Suprapubic skin (tissue), 4 donors: ENCODE measurements at places on chromosomes 5 and 9. TPM values are rescaled to one million over a fixed set of nuclear protein-coding genes. Genes with fewer than 3 reads are reported as not detected.

TTLL11 gene
- total RNA-seq = 9.6 TPM

LIX1 gene
- total RNA-seq = not detected

FOXI1 gene
- total RNA-seq = 4.9 TPM

CHD1 gene
- total RNA-seq = 70.6 TPM

FOXD4L6 gene
- not detected for total RNA-seq

OCLN gene
- 56.9 TPM for total RNA-seq

DNA sequence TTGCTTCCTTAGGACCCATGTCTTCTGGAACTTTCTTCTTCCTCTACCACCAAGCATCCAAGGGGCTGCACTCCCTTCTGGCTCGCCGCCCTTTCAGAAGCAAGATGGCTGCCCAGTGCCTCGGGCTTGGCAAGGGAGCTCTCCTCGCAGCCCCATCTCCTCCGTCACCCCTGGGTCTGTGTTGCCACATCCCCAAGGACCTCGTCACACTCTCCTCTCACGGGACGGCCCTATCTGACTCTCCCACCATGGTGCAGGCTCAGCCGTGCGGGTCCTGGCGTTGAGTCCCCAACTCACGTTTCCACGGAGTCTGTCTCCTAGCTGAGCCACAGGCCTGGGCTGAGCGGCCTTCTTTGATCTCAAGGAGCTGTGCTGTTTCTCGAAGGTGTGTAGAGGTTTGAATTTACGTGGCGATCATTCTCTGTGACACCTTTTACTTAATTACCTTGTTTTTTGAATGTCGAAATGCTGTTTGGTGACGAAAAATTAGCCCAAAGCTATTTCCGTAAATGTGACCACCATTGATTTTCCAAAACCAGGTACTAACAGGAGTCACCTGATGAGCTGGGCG is 15.0 kb upstream of the SCGB3A1 start:
- peak; percentile 40 for DNase-seq

GRCh38 chr5:120841830-120842229 is 377.7 kb downstream of the PRR16 start:
- no peak for DNase-seq

DNA sequence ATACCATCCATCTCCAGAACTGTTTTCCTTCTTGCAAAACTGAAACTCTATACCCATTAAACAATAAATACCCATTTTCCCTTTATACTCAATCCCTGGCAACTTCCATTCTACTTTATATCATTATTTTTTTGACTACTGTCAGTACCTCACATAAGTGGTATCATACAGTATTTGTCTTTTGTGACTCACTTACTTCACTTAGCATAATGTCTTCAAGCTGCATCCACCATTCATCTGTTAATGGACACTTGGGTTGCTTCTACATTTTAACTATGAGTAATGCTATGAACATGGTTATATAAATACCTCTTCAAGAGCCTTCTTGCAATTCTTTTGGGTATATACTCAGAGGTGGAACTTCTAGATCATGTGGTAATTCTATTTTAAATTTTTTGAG is 11.6 kb upstream of the TYRP1 start:
- DNase-seq = no peak

GRCh38 chr5:164345853-164346252 is 840.4 kb downstream of the MAT2B start:
- DNase-seq = no peak

- no peak for DNase-seq
These were observed 75.4 kb downstream of the GRIA1 start for GRCh38 chr5:153565822-153566221.

- peak; percentile 74 for DNase-seq
These were observed 16.6 kb upstream of the RALGDS start for GRCh38 chr9:133137451-133138231.

- DNase-seq = peak; percentile 64
These were observed 3.4 kb upstream of the ABO start for GRCh38 chr9:133278161-133279114.

DNA sequence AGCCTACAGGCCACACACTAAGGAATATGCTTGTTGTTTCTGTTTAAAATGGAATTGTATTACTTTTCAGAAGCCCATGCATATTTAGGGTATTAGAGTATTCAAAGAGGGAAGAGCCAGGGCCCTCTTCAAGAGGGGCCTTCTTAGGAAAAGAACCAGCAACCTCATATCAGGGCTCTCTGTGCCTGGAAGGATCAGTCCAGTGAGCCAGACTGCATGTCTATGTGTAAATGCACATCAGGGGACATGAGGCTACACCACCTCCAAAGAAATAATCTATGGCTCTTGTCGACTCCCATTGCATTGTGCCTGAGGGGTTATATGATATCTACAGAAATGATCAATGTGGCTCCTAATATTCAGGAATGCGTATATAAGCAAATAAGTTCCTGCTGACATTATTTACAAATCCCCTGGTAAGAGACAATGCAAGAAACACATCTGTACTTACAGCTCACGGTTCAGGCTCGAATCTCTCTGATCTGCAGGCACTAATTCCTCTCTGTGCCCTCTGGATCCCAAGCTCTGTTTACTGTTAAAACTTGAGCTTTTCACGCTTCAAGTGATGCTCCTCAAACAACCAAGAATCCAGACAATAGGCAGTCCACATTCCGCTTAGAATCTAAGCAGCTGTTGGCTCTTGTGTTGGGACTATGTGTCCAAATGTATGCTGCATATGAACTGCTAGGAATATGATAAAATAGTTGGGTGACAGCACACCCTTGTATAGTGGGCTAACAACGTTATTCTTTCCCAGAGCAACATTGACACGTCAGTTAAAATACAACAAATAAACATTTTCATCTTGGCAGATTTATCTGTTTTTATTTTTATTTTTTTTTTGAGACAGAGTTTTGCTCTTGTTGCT is 150.2 kb upstream of the KLF9 start:
- DNase-seq = no peak

DNA sequence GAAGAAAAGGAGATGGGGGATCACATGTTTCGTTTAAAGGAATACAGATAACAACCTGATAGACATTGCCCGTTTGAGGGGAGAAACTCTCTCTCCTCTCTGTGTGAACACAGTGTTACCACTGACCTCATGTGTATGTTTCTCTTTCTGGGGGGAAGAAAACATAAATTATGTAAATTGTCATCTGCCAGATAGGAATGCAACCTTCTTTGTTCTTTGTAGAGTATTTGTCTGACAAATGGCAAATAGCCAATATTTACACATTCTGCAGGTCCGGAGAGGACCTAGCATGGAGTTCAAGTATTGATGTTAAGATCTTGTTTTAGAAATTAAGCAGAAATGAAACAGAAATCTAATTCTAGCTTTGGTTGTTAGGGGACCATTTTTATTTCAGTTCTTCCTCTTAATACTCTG is 276.3 kb downstream of the SAXO1 start:
- no peak for DNase-seq

DNA sequence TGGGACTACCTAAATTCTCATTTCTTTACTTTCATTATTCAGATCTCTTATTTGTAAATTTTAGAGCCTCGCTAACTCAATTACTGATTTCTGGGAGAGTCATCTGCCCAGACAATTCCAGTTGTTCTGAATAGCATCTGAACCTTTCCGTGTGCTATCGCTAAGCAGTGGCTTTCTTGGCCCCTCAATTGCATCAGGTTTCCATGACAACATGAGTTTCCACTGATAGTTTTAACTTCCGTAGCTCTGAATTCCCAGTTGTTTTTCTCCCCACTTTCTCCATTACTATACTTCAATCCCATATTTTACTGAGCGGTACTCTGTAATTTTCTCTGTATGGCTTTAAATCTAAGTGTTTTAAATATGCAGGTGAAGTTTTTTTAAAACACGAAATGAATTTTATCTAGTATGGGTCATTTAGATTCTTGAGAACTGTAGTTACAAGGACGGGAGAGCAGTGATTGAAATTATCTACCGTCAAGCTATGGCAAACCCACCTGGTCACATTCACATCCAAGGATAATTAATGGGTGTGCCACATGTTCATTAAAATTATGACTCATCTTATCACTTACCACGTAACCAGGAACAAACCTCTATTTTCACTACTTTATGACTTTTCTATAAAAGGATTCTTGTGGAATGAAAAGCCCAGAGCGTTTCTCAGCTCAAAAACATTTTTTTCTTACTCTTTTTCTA is 223.5 kb upstream of the PCSK5 start:
- DNase-seq = no peak

DNA sequence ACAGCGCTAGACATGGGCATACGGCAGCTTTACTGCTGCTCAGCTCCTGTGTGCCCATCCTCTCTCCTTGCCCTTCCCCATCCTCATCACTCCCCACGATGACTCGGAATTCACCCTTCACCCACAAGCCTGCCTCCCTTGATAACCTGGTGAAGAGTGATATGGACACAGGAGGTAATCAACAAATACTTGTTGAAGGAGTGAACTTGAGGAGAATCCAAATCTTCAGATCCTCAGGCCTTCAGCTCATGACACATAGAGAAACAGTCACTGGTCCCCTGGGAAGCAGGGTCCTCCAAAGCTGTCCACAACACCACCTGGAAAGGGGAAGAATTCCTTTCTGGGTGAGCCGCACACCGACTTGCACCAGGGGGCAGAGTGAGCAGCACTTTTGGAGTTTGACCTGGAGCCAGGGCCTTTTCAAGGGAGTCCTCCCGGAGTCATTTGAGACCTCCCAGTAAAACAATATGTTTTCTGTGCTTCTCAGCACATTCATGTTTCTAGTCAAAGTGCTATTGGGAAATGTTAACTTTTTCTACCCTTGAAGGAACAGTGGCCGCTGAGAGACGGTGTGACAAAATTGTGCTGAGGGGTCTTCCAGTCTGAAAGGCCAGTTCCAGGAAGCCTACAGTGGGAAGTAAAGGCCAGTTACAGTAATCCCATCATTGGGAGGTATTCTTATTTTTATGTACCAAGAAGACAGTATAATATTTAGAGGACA is 332.3 kb downstream of the CWC27 start:
- peak; percentile 66 for DNase-seq

DNA sequence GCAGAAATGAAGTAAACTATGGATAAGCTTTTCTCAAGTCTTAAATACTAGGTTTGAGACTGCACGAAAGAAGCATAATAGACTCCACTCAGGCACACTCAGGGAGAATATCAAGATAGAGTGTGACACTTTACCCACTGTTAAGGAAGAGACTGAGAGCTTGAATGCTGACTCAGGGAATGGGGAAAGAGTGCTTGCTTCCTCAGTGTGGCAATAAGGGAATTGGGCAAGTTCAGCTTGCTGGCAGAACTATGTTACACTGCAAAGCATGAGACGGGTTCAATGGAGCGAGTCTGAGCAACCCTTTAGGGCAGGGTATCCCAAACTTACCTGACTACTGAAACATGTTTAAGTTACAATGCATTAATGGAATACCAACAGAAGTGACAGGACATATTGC is 237.7 kb upstream of the MEF2C start:
- no peak for DNase-seq

DNA sequence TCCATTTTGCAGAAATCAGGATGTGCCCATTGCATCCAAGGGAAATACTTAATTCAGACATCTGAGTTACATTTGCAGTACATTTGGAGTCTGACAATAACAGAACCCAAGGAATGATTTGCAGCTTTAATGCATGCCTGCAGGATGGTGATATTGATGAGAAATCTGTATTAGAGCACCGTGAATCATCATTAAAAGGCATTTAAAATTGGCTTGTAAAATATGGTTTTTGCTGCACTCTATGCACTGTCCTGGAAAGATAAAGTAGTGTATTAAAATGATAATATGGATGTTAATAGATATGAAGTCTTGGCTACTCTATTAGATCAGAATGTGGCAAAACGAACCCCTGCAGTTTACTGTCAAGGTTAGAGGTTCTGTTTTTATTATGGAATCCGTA is 556.9 kb downstream of the MAT2B start:
- DNase-seq = no peak

DNA sequence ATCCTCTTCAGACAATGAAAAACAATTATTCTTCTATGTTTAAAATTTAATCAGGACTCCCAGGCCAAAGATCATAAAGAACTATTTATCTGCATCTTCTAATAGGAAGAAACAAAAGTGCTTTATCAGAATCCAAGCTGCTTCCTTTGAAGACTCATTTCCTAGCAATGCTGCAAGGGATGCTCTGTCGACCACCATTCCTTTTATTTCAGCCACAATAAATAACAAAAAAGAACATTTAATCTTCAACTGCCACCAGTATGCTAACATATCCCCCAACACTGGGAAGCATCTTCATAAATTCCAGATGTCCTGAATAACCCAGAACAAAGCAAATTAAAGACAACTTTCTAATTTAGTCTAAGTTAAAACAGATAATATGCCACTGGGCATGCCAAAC is 68.7 kb downstream of the PKD2L2 start:
- no peak for DNase-seq

- DNase-seq = peak; percentile 80
These were observed 78.8 kb downstream of the GPR21 start for GRCh38 chr9:123112015-123112975.

DNA sequence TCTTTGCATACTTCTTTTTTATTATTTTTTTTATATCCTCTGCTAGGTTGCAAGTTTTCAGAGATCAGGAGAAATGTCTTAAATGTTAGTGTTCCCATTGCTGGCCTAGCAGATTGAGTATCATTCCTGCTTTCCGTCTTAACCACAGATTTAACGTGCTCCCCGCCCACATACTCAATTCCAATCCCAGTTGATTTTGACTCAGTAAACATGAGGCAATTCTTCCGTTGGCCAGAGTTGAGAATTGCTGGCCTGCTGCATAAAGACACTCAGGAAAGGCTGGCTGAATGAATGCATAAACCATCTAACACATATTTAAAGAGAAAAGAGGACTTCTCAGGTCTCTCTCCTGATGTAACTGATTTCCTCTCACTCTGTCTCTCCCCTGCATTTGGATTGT is 46.8 kb upstream of the PLPP6 start:
- no peak for DNase-seq

DNA sequence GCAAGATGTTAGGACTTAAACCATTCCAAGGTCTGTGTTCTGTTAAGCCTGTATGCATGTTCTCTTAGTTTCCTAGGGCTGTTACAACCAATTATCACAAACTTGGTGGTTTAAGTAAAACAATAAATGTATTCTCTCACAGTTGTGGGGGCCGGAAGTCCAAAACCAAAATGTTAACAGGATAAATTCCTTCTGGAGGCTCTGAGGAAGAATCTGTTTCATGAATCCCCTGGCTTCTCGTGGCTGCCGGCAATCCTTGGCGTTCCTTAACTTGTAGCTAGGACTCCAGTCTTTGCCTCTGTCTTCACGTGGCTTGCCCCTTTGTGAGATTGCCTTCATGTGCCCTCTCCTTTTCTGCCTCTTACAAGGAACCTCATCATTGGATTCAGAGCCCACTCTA is 30.4 kb downstream of the FEM1C start:
- no peak for DNase-seq

DNA sequence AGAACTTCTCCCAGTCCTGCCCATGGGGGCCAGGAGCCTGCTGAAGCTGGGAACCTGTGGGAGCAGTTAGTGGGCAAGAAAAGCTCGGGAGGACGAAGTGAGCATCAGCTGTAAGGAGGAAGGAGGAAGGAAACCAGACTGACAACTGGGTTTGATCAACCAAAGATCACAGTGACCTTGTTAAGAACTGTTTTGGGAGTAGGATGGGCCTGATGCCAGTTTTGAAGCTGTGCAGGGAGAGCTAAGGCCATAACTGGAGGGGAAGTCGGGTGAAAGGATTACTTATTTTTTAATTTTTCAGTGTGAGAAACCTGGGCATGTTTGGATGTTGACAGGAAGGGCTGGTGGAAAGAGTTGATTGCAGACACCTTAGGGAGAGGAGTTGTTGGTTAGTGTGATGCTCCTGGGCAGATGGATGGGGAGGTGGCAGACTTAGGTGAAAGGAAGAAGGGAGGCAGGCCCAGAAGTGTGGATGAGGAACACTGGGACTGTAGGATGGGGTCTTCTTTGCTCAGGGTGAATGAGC is 58.3 kb upstream of the KLF4 start:
- DNase-seq = no peak
